Stimulated activated CD4-positive, alpha-beta T cell treated with anti-CD3 and anti-CD28 coated beads, Interleukin-4, amount 100 ng/mL, for 48 hours (primary cell): ENCODE measurements at places on chromosomes 2 and 18.

- no peak for DNase-seq
These were observed 214.1 kb upstream of the COPS8 start for GRCh38 chr2:236871500-236872001.

GRCh38 chr2:166695154-166695553 is 193.1 kb upstream of the XIRP2 start:
- DNase-seq: no peak

GRCh38 chr2:162111958-162112850 is 38.2 kb upstream of the DPP4 start:
- no peak for DNase-seq

- no peak for DNase-seq
These were observed 151.8 kb upstream of the PTPRM start for GRCh38 chr18:7415081-7415894.

DNA sequence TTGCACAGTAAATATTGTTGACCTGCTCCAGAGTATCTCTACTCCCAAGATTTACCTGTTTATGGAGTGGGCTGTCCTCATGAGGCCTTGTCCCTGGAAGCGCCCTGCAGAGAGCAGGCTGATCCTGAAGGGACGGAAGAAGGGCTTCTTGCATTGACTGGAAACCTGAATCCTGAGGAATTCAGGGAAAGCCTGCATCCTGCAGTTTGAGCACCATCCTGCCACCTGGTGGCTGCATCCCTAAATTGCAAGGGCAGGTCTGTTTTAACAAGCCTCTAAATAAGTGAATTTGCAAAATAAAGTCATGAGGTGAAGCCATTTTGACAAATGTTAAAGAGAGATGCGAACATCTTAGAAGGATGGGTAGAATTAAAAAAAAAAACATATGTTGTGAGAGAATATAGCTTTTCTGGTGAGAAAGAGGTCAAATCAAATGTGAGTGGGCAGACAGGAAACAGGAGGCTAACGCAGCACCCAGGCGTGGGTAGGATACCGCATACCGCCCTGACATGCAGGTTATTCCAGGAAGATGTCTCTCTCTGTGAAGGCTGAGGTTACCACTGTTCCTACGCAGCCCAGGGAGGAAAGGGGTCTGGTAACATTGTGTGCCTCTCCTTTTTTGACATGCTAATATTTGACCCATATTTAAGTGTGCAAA is 754.9 kb downstream of the RNF144A start:
- peak; percentile 45 for DNase-seq
